ENCODE measurements at places on chromosomes 3 and 15. TPM values are rescaled to one million over a fixed set of nuclear protein-coding genes. Genes with fewer than 3 reads are reported as not detected.

The DNAJA4 gene
- total RNA-seq = 0.18 TPM

The CHRNA5 gene
- total RNA-seq = 1.4 TPM

The CTDSPL gene
- 33.3 TPM for total RNA-seq

The ZNF860 gene
- total RNA-seq = 0.56 TPM

The CHRNA3 gene
- not detected for total RNA-seq

The MANF gene
- total RNA-seq = 78.9 TPM

The ASB7 gene
- total RNA-seq = 15.8 TPM

The RETNLB gene
- total RNA-seq = not detected

The CACNA2D2 gene
- not detected for total RNA-seq

The GOLGA8B gene
- 6.4 TPM for total RNA-seq

The TP63 gene
- total RNA-seq = not detected

The GOLGA8G gene
- total RNA-seq = not detected

The HAPLN3 gene
- 5.9 TPM for total RNA-seq

The RLBP1 gene
- not detected for total RNA-seq

The CEP19 gene
- 1.7 TPM for total RNA-seq

The CFAP44 gene
- total RNA-seq = 1.9 TPM

The PTX3 gene
- total RNA-seq = 96.7 TPM

The PLSCR5 gene
- not detected for total RNA-seq

The CEMIP gene
- 51.9 TPM for total RNA-seq

The TMEM212 gene
- total RNA-seq = not detected

The FSTL1 gene
- 1,097 TPM for total RNA-seq

The AP3B2 gene
- not detected for total RNA-seq

The SLC26A6 gene
- total RNA-seq = 11.8 TPM

The KCNH8 gene
- total RNA-seq = not detected

The CCDC33 gene
- total RNA-seq = not detected

The VWA5B2 gene
- total RNA-seq = not detected

The TGM4 gene
- under 0.01 TPM for total RNA-seq

The SNX22 gene
- under 0.01 TPM for total RNA-seq

The ABI3BP gene
- total RNA-seq = 4.2 TPM

The TEX55 gene
- total RNA-seq = not detected

The TMEM39A gene
- 88.6 TPM for total RNA-seq

The SOX14 gene
- not detected for total RNA-seq

The CGNL1 gene
- under 0.01 TPM for total RNA-seq

The CCDC54 gene
- total RNA-seq = not detected

The FBXO40 gene
- not detected for total RNA-seq

The GCNT3 gene
- total RNA-seq = not detected

The PIERCE2 gene
- total RNA-seq = 0.36 TPM

Measured in IMR-90 (cell line).